ENCODE measurements at places on chromosomes 5 and 9.
A peak's percentile ranks its signal among the peaks of the same experiment; 100 is the strongest.

DNA sequence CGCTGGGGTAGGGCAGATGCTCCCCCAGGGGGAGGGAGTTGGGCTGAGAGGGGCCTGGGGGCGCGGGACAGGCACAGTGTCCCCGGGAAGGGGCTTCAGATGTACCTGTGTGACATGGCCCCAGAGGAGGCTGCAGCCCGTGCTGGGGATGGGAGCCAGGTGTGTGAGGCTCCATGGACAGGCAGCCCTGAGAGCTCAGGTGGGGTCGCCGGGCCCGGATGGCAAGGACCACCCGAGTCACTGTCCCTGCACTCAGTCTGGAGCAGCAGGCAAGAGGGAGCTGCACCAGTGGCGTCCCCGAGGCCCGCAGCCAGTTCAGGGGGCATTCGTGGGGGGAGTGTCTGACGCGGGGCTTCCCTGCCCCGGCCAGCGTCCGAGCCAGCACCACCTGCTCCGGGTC lies 18.9 kb downstream of the CCDC187 start:
- DNase-seq = no peak

DNA sequence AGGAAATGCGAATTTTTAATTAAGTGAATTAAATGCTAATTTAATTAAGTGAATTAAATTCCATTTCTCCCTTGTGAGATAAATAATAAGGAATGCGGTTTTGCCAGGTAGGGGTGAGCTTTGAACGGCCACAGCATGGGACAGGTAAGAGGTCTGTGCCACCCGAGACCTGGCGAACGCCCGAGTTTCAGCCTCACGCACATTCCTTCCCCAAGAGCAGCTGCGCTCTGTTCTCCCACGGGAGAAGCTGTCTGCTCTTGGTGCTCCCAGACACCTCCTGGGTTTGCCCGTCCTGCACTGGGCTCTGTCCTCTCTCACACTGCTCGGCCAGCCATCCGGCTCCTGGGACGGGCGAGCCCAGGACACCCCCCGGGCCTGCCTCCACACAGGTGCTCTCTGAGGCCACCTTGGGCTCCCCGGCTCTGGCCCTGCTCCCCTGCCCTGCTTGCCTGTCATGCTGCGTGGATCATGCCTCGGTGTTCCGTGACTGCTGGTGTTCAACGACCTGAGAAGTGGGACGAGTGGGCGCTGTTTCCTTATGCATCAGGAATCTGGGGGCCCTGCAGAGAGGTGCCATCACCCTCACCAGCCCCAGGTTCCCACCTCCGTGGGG lies 13.7 kb upstream of the CAMSAP1 start:
- DNase-seq = no peak

- no peak for DNase-seq
These were observed 2.7 kb downstream of the NDST1 start for GRCh38 chr5:150510460-150511263.

DNA sequence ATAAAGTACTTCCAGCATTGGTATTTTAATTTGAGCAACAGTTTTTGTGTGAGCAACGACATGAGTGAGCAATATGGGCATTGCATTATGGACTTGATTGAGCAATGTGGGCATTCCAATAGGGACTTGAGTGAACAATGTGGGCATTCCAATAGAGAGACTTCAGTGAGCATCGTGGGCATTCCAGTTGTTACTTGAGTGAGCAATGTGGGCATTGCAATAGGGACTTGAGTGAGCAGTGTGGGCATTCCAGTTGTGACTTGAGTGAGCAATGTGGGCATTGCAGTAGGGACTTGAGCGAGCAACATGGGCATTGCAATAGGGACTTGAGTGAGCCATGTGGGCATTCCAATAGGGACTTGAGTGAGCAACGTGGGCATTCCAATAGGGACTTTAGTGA lies 52.2 kb downstream of the ZCCHC7 start:
- DNase-seq = no peak

GRCh38 chr9:90107040-90107725 lies 502.4 kb downstream of the GADD45G start:
- no peak for DNase-seq

- DNase-seq = no peak
These were observed 252.4 kb upstream of the IRX1 start for GRCh38 chr5:3343211-3343610.

GRCh38 chr5:168366116-168366515 lies 74.7 kb downstream of the WWC1 start:
- peak; percentile 77 for DNase-seq

DNA sequence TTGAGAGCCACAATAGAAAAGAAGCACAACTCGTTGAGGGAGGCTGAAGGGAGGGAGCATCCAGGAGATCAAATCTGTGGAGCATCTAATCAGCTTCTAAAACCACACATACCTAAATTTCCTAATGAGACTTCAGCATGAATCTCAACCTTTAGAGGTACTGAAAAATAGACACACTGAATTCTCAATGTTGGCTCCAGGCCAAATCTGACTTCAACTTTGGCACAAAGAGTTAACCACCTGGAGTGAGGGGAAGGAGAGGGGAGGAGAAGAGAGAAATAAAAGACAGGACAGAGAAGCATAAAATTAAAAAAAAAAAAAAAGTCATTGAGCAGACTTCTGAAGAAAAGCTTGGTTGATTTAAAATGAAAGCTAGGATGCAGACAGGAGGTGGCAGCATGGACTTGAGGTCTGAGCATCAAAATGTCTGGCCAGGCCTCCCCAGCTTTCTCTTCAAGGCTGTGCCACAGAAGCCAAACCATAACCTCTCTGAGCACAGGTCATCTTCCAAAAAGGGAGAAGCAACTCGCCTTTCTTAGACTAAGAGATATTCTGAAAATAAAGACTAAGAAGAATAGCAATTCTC lies 205.6 kb downstream of the DENND1A start:
- no peak for DNase-seq

GRCh38 chr9:2489838-2490314 lies 131.7 kb upstream of the VLDLR start:
- peak; percentile 44 for DNase-seq
